ENCODE measurements at places on chromosomes 6 and 20. TPM values are rescaled to one million over a fixed set of nuclear protein-coding genes. Genes with fewer than 3 reads are reported as not detected.
A peak's percentile ranks its signal among the peaks of the same experiment; 100 is the strongest.

GRCh38 chr6:149014631-149015534, 268.1 kb downstream of the UST start:
- no peak for DNase-seq

GRCh38 chr20:8342391-8342790, 210.3 kb downstream of the PLCB1 start:
- DNase-seq, result peak; percentile 72

- no peak for DNase-seq
Measured at GRCh38 chr6:163950159-163950558, 535.6 kb downstream of the QKI start.

DNA sequence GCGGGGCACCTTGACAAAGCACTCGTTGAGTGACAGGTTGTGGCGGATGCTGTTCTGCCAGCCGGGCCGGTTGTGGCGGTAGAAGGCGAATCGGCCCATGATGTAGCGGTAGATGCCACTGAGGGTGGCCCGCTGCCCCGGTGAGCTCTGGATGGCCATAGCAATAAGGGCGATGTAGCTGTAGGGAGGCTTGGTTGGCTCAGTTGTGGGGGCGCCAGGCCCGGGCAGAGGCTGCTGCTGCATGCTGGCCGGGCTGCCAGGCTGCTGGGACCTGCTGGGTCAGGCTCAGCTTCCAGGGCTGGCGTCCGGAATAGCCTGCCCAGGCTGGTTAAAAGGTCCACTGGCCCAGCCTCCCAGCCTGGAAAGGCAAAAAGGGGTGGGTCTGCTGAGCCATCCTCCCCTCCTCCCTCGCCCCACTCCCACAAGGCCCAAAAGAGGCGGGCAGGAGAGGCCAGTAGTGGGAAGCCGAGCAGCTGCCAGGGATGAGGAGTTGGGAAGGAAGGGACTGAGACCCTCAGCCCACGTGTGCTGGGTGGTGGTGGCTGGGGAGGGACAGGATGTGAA, at the start of gene FOXS1:
FOXS1 (minus strand) TSS at position 305 of the 564 bp plus-strand sequence; CDS start at position 243, 62 bp downstream.
- DNase-seq, result no peak

DNA sequence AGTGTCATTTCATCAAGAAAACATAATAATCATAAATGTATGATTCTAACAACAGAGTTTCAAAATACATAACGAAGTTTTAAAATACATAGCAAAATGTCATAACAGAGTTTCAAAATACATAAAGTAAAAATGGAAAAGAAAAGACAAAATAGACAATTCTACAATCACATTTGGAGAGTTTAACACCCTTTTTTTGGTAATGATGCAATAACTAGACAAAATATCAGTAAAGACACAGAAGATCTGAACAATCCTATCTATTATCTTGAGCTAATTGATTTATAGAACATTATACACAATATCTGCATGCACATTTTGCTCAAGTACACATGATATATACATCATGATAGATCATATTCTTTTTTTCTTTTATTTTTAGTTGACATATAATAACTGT, 13.4 kb upstream of the SLC17A2 start:
- no peak for DNase-seq

DNA sequence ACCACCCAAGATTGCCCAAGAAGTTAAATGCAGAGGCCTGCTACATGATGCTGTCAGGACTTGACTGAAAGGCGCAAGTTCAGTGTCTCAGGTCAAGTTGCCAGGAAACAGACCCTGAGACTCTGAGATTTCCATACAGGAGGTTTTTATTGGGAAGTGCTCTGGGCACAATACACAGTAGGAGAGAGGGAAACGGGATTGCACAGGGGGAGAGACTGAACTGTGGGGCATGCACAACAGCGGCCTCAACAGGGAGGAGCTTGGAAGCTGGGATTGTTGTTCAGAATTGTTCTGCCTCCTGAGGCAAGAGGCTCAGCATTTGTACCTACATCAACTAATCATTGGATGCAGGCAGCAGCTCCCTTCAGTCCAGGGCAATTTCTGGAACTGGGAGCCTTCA, 6.7 kb downstream of the STX11 start:
- DNase-seq, result no peak

Gene HLA-DQA1
- total RNA-seq, result 66.1 TPM

DNA sequence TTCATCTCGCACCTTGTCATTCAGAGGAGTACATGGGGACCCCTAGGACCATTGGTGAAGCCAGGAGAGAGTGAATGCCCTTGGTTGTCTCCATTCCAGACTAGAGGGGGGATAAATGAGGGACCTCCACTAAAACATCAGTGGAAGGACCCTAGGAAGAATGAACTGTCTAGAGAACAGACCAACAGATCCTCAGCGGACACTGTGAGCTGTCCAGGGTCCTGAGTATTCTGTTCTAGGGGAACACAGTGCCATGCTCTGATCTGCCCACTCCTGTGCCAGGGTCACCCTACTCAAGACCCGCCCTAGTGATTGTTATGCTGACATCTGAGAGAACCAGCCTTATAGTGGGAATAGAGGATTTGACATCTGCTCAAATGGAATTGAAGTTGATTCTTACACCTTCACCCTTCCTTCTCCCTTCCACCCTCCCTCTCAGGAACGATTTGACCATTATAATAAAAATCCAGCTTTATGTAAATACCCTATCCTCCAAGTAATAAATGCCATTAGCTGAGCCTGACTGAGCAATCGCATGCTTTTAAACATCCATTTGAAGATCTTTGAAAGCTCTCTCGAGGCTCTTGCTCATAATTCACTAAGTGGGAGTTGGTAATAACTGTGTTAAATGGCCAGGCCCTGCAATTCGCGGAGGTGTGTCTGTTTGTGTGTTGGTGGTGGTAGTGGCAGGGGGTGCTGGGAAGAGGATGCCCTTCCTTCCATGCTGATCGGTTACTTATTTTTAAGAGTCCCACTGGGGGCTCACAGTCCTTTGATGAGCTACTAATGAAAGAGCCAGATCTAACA, 43.6 kb upstream of the SLC32A1 start:
- no peak for DNase-seq

GRCh38 chr6:24255676-24256075, 102.2 kb downstream of the DCDC2 start:
- no peak for DNase-seq

Gene SRMS
- total RNA-seq, result not detected

Gene SLC52A3
- total RNA-seq, result 2.9 TPM

DNA sequence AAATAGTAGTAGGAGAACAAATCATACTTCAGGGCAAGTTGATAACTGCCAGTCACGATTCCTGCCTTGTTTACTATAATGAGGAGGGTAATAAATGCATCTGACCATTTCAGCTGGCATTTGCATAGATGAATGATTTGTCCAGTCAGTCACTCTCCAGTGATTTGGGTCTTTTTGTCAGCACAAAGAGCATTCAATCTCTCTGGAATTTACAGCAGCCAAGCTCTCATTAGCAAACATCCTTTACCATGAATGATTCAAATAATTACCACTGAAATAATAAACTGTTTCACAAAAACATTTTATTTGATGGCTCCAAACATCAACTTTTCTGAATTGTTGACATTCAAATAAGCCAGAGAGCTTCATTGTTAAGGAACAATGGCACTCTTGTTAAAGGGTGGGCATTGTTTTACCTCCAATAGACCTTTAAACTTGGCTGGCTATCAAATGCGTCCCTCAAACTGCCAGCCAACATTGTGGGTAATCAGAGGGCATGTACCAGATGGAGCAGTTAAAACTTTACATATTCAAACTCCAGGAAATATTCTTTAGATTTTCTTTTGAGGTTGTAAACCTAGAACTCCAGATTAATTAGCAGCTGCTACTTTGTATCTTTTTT, 30.0 kb upstream of the FBXL4 start:
- DNase-seq, result no peak

GRCh38 chr20:48769069-48769983, 58.5 kb downstream of the PREX1 start:
- DNase-seq, result no peak

- DNase-seq, result no peak
Measured at GRCh38 chr6:119201480-119201879, 123.0 kb upstream of the FAM184A start.

DNA sequence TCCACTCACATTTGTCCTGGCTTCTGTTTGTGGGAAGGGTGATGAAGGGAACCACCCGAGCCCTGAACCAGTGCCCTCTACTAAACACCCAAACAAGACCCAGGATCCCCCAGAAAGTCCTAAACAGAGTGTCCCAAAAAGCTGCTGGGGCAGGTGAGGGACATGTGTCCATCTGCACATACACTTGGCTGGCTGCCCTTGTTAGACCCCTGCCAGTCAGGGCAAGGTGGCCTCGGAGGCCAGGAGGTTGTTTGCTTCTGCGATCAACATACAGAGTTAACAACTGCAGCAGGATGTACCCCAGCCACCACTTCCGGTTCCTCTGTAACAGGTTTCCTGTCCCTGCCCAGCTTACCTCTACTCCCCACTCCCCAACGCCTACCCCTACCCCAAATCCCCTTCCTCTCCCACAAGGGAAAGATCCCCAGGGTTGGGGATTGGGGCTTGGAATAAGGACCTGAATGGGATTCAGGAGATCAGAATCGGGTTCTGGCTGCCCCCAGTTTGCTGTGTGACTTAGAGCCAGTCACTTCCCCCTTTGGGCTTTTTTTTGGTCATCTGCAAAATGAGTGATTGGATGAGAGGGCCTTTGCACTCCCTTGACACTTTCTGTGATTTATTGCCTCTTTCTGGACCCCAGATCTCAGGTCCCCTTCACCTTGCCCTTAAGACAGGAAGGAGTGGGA, 13.9 kb downstream of the DEF6 start:
- DNase-seq, result no peak

- DNase-seq, result no peak
Measured at GRCh38 chr6:117653949-117654348, 21.3 kb upstream of the NUS1 start.

GRCh38 chr20:24821391-24821790, 127.7 kb upstream of the CST7 start:
- no peak for DNase-seq

DNA sequence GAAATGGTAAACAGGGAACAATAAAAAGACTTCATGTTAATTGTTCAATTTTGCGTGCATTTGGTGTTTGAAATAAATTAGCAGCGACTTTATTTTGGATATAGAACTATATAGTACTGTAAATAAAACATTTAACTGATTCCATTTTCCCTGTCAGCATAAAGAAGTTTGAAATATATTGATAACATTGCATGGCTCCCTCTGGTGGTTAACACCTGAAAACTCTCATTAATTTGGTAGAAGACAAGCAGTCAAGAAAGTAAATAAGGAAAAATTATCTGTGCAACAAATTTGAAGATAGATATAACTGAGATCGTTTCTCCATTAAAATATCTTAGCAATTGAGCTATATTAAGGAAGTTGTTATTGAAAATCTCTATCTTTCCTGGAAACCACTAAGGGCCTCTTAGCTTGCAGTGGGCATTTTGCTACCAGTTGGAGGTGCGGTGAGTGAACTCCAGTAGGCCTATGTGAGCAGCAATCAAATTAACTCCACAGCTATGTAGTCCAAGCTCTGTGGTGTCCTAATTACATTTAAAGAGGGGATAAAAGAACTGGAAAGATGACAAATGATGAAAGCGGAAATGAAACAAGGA, 435.7 kb upstream of the FKBP1C start:
- DNase-seq, result no peak

- no peak for DNase-seq
Measured at GRCh38 chr6:105591053-105591452, 188.2 kb upstream of the PREP start.

GRCh38 chr6:40803897-40804702, 216.9 kb upstream of the LRFN2 start:
- DNase-seq, result no peak

Gene NMBR
- not detected for total RNA-seq

Gene BPIFB2
- total RNA-seq, result not detected

Gene ADGRB3
- 0.34 TPM for total RNA-seq
